NCI-H187 treated with DMSO at 0.1 percent for 48 hours (cell line): ENCODE measurements at places on chromosomes 1 and 21.

DNA sequence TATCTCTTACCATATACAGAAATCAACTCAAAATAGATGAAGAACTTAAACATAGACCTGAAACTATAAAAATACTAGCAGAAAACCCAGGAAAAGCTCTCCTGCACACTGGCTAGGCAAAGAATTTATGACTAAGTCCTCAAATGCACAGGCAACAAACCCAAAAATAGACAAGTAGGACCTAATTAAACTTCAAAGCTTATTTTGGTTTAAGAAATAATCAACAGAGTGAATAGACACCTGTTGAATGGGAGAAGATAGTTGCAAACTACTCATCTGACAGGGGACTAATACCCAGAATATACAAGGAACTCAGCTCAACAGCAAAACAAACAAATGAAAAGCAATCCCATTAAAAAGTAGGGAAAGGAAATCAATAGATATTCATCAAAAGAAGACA lies 40.7 kb downstream of the WARS2 start:
- no peak for DNase-seq

- DNase-seq: no peak
Observed at GRCh38 chr21:34043333-34043732, 30.0 kb upstream of the MRPS6 start.

DNA sequence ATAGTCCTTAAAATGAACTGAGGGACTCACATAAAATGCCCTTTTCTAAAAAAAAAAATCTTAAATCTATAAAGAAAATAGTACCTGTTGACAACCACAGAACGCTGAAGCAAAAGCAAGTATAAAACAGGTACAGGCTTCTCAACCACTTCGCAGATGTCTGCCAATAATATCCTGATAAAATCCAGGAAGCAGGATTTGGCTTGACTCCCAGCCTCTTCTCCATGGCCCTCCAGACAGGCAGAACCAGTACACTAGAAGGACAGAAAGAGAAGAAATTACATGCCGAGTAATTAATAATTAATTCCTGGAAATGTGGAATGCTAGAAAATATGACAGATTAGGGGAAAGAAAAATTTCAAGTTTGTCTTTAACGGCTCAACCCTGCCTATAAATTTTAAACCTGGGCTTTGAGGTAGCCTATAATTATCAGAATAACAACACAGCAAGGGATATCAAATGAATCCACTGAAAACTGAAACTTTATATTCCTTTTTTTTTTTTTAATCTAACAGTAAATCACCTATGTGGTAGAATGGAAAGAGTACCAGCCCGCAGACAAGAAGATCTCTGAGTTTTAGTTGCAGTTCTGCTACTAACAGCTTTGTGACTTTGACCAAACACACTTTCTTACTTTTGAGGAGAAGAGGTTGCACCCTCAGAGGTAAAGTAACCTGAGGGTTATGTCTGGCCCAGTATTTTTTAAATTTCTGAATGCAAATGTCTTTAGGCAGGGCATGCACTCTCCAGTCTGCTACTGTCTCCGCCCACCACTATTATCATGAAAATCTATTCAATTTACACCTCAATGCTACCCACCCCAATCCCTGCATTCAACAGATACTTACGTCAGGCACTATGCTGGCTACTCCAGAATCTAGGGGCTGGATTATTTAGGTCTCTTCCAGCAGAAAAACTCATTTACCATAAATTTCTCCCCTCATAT lies 2.7 kb downstream of the KIAA0319L start:
- DNase-seq: no peak

GRCh38 chr1:230937371-230937770 lies 41.3 kb downstream of the TTC13 start:
- DNase-seq: no peak

DNA sequence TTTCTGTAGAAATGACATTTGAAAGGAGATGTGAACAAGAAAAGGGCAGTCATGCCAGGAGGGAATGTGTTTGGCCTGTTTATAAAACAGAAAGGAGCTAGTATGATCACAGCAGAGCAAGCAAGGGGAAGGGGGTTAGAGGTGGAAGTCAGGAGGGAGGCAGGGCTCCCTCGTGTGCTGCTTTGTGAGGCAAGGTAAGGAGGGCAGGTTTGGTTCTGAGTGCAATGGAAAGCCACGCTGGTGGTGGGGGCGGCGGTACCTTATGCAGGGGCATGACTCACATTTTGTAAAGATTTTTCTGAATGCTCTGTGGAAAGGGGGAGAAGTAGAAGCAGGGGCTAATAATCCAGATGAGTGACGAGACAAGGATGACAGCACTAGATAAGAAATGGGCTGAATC lies 197.5 kb upstream of the C8B start:
- no peak for DNase-seq

DNA sequence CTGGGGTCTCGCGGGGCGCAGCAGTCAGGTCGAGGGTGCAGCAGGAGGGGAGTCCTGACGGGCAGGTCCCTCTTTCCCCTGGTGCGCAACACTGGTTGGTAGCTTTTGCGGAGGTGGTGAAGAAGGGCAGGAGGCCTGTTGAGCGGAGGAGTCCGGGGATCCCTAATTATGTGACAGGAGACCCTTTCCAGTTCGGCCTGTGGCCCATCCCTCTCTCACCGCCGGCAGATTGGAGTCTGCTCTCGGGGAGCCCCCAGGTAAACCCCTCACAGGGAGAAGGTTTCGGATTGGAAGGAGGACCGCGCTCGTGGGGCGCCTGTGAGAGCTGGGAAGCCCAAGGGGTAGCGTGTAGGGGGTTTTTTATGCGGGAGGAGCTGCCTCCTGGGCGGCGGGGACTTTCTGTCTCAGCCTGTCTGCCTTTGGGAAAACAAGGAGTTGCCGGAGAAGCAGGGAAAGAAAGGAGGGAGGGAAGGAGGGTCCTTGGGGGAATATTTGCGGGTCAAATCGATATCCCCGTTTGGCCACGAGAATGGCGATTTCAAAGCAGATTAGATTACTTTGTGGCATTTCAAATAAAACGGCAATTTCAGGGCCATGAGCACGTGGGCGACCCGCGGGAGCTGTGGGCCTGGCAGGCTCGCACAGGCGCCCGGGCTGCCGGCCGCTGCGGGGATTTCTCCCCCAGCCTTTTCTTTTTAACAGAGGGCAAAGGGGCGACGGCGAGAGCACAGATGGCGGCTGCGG lies 9.5 kb downstream of the SIM2 start:
- DNase-seq: no peak

GRCh38 chr1:15810073-15810472 lies 2.6 kb upstream of the UQCRHL start:
- no peak for DNase-seq

GRCh38 chr1:15837931-15838330 lies 9.6 kb upstream of the SPEN start:
- DNase-seq: no peak

DNA sequence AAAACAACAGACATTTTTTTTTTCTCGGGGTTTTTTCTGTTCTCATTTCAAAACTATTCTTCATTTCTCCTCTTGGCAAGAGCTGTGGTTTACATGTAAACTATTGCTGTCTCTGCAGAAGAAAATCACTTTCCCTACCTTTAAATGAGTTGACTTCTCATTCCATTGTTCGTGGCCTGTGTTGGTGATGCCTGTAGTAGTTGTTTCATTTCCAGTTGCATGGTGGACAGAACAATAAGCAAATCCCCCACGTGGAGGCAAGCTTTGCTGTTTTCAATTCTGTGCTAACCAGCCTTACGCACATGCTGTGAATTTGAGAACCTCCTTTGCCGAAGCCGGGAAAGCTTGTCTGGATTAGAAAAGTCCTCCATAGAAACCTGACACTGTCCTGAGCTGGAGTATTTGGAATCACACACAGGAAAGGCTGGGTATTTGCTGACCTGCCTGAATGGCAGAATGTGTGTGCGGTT lies 26.2 kb upstream of the MAP3K7CL start:
- DNase-seq: peak; percentile 15

- no peak for DNase-seq
Observed at GRCh38 chr1:201127755-201128455, 921 bp upstream of the ASCL5 start.

DNA sequence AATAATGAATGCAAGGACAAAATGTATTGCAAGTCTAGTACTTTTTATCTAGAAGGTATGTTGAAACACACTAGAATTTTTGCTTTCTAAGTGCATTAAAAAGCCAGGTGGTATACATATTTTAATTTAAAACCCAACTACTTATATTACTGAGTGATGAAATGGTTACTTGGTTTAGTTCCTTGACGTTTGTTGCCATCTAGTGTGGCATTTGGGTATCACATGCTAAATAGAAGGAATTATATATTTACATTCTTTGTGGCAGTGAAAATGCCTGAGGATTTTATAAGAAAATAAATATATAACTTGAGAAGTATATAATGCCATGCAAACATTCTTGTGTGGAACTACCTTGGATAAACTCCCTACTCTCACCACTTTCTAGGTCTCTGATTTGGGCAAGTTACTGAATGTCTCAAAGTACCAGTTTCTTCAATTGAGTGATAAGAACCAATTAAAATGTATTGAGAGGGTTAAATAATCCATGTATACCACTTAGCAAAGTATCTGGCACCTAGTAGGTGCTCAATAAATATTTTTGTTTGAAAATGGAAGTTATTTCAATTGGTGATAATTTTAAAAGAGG lies 69.6 kb downstream of the SDCCAG8 start:
- no peak for DNase-seq

GRCh38 chr1:37031429-37031828 lies 2.9 kb downstream of the GRIK3 start:
- no peak for DNase-seq

DNA sequence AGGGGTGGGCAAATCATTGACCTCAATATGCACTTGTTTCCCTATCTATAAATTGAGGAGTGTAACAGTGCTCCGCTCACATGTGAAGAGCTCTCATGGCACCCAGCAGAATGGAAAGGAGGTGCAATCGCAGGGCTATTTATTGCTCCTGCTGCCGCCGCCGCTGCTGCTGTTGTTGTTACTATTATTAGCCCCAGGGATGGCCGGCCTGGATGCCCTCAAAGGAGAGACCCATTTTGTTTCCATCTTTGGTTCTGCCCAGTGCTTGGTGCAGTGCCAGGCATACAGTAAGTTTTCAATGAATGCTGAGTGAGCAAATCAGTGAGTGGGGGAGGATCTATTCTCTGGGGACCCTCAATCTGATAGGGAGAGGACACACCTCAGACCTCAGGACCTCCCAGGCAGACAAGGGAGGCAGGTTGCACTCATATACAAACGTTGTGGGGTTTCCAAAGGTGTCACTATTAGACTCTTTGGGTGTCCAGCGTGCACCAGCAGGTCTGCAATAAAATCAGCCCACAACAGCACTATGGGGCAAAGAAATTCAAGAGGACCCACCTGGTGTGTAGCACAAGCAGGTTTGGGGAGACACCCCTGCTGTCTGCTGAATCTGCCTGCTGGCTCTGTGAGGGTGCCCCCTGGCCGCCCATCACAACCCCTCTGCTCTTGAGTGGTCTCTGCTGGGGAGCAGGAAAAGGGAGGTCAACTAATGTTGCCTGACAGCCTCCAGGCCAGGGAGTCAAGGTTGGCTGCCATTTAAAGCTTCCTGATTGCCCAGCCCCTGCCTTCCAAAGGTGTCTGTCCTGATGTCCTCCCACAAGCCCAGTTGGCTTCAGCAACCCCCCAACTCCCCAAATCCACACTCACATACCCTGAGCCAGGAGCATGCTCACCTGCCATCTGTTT lies 136.3 kb downstream of the ACTL8 start:
- DNase-seq: no peak

DNA sequence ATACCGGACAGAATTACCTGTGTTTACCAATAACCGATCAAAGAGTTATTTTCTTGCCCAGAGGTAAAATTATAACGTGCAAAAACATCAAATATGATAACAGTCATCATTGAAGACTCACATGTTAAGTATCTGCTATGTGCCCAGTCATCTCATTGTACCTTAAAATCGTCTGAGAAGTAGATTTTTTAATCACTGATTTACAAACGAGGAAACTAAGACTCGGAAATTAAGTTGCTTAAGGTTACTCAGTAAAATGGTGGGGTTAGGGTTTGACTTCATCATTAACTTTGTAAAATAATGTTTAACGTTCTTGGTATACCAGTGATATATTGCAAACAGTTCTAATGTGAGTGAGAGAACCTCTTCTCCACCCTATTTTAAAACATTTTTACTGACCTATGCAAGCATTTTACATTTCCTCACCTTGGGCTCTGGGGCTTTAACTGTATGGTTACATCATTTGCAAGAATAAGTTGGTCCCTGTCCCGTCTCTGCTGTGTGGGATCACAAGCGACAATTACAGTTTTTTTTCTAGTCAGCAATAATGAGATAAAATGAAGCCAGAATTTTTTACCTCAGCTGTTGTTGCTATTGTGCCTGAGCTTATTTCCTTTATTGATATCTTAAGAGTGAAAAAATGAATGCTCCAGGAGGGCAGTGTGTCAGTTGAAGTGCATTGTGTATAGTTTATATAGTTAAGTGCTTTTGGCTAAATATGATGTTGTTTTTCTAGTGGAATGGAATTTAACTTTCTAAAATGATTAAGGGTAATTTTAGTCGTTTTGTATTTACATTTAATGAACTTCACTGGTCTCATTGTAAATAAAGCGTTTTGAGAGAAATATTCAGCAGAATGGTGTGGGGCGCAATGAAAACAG lies 2.7 kb downstream of the RPRD2 start:
- DNase-seq: no peak

DNA sequence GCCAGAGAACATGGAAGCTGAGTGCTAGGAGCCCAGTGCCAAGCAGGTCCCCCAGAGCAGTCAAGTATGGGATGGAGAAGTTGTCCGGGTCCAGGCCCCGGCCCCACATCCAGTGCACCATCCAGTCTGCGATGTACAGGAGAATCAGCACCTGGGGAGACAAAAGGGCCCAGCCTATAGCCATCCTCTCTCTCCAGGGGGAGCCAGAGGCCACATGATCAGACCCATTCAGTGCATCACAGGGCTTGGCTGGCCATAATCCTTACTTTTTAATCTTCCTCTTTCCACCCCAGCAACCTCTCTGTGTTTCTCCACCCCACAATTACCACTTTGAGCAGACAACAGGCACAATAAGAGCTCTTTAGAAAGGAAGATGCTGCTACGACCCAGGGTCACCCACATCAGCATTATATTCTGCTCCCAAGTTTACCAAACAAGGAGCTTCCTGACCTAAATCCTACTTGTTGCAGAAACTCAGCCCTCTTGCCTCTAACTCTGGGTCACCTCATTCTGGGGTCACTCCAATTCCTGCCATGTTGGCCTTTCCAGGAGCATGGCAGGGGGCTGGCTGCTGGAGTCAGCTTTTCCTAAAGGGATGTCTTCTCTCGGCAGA lies 16.4 kb upstream of the RAB29 start:
- peak; percentile 34 for DNase-seq

GRCh38 chr1:231073331-231073730 lies 33.3 kb upstream of the FAM89A start:
- DNase-seq: no peak

GRCh38 chr21:16324630-16325029 lies 594.8 kb downstream of the USP25 start:
- no peak for DNase-seq

DNA sequence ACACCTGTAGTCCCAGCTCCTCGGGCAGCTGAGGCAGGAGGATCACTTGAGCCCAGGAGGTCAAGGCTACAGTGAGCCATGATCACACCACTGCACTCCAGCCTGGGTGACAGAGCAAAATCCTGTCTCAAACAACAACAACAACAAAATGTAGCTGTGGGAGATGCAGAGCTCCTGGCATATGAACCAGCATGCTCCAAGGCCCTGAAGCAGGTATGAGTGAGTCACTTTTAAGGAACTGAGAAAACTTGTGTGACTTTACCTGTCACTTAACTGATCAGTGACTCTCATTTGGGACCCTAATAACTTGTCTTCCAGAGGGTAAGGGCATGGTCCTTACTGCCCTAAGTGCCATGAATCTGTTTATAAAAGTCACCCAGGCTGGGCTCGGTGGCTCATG lies 19.4 kb upstream of the TMEM222 start:
- DNase-seq: no peak

GRCh38 chr1:244210884-244211558 lies 159.9 kb downstream of the ZBTB18 start:
- DNase-seq: no peak
